ENCODE measurements at places on chromosomes 5 and 9. TPM values are rescaled to one million over a fixed set of nuclear protein-coding genes. Genes with fewer than 3 reads are reported as not detected.

Gene KCNN2
- total RNA-seq = 1.4 TPM

Gene TAF11L5
- not detected for total RNA-seq

Gene MRPL22
- total RNA-seq = 24.0 TPM

Gene GARIN3
- not detected for total RNA-seq

Gene GRIA1
- not detected for total RNA-seq

Gene GABRA6
- total RNA-seq = not detected

Gene FAM200C
- 3.8 TPM for total RNA-seq

Gene FOXD4L5
- not detected for total RNA-seq

Gene PCDHGB1
- total RNA-seq = 1.4 TPM

All from dermis blood vessel endothelial cell (primary cell).